Muscle of arm (tissue), 14 donors: ENCODE measurements at places on chromosomes 5 and 9.

GRCh38 chr5:9646843-9647242, 16.7 kb upstream of the TAS2R1 start:
- DNase-seq: no peak

- DNase-seq: peak; percentile 39
Observed at GRCh38 chr9:106228861-106229260, 534.5 kb downstream of the TMEM38B start.

DNA sequence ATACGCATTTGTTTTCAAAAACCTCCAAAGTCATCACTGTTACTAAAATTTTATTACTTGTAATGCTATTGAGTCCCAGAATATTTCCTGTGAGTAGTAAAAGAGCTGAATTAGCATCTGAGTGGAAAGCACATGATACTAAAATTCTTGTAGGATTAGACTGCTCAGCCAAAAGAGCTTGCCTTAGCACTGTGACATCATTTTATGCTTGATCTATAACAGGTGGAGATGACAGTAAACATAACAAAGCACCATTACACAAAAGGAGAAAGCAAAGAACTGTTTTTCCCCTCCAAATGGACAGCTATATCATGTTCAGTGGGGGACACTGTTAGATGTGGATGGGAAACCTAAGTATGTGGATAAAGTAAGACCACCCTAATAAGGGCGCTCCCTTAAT, 5.8 kb upstream of the JAK2 start:
- no peak for DNase-seq

GRCh38 chr9:2209400-2209799, 194.3 kb downstream of the SMARCA2 start:
- DNase-seq: no peak

DNA sequence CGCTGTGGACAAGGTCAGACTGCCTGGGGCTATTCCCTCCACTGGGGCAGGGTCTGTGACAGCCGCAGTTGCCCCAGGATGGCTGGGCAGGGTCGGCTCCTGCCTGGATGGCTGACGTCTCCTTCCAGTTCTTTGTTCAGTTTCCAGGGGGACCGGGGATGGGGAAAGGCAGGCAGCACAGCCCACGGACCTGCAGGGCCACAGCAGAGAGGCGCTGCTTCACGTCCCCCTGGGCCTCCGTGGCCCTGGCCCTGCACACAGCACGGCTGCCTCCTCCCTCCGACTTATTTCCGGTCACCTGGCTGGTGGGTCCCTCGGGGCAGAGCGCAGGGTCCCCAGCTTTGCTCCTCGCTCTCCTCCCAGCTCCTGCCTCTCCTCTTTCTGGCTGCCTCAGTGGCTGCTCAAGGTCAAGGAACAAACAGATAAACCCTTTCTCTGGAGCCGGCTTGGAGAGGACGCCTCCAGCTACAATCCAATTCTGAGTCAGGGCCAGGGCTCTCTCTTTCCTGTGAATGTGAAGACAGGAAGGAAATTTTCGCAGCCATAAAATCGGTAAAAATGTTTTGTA, 169.7 kb downstream of the C9orf50 start:
- peak; percentile 53 for DNase-seq

DNA sequence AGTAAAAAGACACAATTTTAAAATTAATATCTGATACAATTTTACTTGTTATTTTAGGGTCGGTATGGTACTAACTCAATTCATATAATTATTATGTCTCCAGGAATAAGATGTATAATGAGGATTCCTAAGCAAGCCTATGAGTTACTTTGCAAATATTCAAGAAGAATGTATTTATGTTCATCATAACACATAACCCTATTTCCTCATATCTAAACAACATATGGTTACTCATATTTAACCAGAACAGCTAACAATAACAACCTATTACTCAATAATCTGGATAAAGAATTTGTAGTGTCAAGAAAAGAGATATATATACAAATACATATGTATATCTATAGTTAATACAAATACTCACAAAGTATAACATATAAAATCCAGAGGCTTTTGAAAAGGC, 285.9 kb downstream of the ARL15 start:
- DNase-seq: no peak

DNA sequence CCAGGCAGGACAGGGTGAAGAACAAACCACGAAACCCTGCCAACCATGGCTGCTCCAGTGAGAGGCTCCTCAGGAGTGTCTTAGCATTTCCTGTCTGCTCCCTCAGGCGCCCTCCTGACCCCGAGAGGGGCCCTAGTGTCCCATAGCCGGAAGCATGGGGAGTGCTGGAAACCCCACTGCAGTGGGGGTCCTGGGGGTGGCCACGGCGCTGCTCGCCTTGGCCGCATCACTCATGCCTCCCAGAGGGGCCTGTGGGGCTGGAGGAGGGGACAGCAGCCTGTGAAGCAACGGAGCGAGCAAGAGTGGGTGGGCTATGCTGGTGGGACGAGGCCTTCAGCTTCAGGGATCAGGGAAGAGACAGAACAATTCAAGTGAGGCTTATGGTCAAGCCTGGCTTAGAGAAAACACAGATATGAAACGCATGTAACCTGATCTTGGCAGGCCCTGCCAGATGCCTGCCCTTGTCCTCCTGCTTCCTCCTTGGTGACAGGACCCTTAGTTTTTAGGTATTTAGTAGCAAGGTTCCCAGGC, 219.1 kb downstream of the FANCC start:
- DNase-seq: no peak

DNA sequence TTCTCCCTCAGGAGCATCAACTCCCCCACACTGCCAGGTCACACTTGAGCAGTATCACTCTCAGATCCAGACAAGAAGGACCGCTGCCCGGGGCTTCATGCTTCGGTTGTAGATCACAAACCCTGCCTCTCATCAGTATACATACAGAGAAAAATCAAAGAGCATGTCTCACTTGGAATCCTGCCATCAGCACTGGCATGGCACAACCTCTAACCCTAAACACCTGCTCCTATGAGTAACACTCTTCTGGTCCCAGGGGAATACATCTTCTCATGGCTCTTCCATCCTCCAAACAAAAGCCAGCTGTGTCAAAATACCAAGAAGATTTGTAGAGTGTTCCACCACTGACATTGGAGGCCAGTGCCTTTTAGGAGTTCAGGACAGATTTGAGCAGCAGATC, 84.8 kb upstream of the MIER3 start:
- no peak for DNase-seq

- DNase-seq: no peak
Observed at GRCh38 chr5:37867654-37868053, 27.8 kb upstream of the GDNF start.

DNA sequence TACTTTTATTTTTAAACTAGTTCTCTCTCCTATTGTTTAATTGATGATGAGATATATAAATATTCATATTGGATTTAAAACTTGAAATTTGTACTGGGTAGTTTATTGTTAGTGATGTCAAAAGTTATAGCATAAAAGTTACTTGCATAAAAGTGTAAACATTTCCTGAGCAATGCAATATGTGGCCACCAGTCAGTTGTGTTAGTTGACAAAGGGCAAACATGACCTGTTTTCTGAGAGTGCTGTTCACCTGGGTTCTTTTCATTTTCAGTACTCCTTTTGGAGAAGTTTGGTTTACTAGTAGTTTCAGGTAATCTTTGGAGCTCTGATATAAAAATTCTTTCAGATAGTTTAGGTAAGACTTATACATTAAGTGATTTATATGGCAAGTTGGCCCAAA, 69.4 kb downstream of the COMMD10 start:
- no peak for DNase-seq

GRCh38 chr9:33222031-33222430, 17.9 kb upstream of the SPINK4 start:
- no peak for DNase-seq

DNA sequence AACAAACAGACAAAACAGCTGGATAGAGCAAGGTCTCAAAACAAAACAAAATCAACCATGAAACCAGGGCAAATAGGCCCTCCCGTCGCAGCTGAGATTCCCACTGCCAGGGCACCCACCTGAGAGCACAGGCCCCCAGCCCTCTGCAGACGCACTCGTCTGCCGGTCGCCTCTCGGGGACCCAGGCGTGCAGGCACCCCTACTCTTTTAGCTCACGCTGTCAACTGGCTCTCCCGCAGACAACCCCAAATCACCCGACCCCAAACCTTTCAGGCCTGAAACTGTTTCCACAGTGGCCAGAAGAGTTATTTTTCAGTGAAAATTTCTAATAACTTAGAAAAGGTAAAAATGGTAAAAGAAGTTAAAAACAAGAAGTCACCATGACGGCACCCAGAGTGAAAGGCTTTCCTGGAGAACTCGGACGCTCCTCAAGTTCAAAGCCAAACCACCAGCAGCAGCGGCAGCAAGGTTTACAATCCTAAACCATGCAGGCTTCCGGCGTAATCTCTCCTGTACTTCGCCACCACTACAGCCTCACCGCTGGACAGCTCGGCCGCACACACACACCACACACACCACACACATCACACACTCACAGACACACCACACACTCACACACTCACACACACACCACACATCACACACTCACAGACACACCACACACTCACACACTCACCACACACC, 1.9 kb upstream of the UBE2QL1 start:
- DNase-seq: no peak

- DNase-seq: no peak
Observed at GRCh38 chr5:158545949-158546530, 553.7 kb downstream of the EBF1 start.

DNA sequence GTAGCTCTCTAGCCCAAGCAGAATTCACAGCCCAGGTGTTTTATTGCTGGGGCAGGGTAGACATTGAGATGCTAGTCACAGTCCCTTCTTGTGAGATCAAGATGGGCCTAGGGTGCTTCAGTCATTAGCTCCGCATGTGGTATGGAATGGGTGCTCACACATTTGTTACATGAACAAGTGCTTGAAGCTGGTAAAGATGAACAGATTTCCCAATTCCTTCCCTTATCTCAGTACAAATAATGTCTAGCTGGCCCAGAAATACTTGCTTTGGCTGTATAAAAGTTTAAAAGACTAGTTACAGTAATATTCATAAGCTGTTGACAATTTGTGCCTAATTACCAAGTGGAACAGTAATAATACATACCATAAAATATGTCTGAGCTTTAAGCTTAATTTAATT, 143.4 kb upstream of the DHFR start:
- DNase-seq: no peak

DNA sequence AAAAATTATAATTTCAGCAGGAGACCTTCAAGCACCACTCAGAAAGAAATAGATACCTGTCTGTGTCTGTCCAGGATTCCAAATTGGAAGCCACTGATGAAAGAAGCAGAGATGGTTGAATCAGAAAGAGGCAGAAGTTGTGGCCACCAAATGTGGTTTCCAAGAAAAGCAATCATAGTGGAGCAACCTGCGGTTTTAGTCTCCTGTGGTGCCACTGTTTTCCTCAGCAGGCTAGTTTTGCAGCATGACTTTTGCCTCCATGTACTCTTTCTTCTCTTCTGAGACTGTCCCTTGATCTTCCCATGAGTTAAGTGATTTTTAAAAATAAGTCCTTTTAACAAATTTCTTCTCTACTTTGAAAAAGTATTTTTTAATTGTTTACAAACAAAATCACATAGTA, 535.8 kb downstream of the CYLC2 start:
- no peak for DNase-seq

GRCh38 chr5:132556153-132556762, 519 bp upstream of the RAD50 start:
- DNase-seq: no peak

DNA sequence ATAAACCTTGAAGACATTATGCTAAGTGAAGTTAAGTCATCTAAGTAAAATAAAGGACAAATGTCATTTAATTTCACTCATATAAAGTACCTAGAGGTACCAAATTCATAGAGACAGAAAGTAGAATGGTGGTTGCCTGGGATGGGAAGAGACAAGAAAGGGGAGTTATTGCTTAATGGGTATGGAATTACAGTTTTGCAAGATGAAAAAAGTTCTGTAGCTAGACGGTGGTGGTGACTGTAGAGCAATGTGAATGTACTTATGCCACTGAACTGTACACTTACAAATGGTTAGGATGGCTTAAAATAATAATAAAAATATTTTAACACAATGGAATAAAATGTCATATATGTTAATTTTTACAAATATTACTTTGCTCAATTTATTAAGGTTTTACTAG, 128.0 kb downstream of the MPDZ start:
- no peak for DNase-seq

GRCh38 chr5:138438724-138439476, at the start of gene REEP2:
TSS of gene REEP2 (plus strand) at chr5:138439057. CDS start at chr5:138439209, 152 bp downstream.
- no peak for DNase-seq

DNA sequence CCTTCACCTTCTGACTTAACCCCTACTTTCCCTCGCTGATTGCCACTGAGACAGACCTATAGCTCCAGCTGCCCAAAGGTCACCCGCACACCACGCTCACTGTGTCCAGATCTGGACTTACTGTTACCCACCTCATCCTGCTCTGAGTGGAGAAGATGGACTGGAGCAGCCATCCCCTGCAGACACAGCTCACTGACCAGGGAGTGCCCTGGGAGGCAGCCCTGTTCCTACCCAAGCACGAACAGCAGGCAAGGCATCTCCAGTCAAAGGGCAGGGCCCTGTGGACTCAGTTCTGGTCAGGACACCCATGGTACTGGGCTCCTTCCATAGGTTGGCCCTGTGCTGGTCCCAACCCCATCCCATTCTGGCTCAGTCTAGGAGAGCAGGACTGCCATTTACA, 9.5 kb upstream of the BARX1 start:
- DNase-seq: no peak

DNA sequence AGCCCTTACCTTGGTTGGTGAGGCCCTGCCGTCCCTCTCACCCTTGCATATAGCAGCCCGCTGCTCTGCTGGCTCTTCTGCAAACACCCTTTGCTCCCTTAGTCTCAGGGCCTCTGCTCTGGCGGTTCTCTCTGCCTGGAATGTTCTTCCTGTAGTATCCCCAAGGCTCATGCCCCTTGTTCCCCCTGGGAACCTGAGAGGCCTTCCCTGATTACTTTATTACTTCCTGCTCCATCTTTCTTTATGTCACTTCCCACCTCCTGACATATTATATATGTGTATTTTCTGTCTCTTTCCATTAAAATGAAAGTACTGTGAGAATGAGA, 73.9 kb upstream of the SPRY4 start:
- DNase-seq: no peak

- DNase-seq: no peak
Observed at GRCh38 chr5:31990701-31991110, 183.4 kb downstream of the GOLPH3 start.

DNA sequence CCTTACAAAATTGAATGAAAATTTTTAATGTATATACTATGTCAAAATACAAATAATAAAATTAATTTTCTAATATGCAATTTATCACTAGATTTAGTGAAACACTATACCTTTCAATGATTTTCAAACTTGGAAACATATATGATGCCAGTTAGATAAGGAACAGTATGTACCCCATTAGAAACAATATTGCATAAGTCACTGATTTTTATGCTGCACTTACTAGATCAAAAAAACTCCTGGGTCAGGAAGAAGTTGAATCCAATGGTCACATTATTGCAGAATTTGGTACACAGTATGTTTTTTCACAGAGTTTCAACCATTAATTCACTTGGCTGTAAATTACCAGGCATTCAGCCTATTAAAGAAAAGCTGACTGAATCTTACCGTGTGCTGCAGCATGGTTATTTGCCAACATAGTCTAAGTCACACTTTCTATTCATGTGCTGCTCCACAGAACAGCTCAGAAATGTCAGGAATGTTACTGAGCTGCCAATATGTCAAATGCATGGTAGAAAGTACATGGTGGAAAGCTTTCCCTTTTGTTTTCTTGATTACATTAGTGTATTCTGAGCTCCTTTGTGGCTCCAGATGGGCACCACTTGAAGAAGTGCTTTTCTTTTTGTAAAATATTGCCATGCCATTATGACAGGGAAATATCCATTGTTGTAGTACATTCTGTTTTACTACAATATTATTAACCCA, 9.9 kb upstream of the PRR16 start:
- peak; percentile 23 for DNase-seq
